Glutamatergic neuron (in vitro differentiated cells): ENCODE measurements at places on chromosomes 4 and X.

GRCh38 chrX:14073556-14073955 lies 43.9 kb upstream of the GEMIN8 start:
- no peaks in the 10 kb centered on the region for H3K27me3 ChIP-seq
- H3K36me3 ChIP-seq, result no peaks in the 10 kb centered on the region
- H3K27ac ChIP-seq, result no peak overlapping the region

DNA sequence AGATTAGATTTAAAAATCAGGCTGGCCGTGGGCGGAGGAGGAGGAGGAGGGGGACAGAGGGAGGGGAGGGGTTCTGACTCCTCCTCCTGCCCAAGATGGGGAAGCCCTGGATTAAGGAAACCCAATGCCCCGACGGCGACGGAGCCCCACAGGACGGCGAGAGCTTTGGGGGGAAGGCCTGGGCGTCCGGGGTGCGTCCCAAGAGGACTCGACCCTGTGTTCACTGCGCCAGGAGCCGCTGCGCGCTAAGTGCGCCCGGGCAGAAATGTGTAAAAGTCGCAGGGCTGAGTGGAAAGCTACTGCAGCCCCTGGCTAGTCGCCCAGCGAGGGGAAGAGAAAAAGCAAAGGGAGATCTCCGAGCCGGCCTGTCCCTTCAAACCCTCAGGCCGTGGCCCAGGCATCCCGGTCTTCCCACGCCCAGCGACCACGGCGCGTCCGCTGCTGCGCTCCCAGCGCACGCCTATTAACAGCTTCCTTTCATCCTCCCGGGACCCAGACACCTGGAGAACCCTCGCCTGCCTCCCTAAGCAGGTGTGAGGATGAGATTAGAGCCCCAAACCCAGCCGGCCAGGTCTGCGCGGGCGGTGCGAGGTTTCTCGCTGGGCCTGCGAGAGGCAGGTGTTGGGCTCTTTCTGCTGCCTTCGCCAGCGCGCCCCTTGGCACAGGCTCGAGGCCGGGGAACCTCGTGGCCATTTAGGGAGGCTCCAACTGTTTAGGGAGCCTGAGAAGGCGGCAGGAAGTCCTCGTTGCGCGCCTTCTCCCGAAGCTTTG lies 1.4 kb upstream of the RPS6KA3 start:
- peaks cover 1% of the 10 kb centered on the region for H3K27me3 ChIP-seq
- DNase-seq, result peak; percentile 30
- H3K27ac ChIP-seq, result no peak overlapping the region
- no peaks in the 10 kb centered on the region for H3K4me1 ChIP-seq
- H3K36me3 ChIP-seq, result no peaks in the 10 kb centered on the region

DNA sequence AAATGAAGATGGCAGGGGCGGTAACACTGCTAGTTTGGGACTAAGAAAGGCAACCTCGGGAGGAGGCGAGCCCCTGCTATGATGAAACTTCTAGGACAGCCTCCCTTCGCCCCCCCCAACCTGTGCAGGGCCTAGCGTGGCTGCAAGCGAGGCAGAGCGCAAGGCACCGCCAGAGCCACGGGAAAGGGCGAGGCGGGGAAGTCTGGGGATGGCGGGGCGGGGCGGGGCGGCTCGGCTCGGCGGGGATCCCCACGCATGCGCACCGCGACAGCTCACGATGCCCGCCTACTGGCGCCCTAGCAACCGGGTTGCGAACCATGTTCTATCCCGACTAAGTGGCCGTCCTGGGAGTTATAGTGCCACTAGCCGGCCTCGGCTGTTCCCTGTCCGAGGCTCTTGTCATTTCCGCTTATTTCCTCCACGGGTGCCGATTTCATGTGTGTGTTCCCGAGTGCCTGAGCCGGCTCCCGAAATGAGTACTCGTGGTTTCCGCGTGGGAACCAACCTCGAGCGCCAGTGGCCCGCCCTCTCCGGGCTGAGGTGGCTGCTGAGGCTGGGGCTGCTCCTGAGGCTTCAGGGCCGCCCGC lies 28.7 kb upstream of the RBMX start:
- H3K4me1 ChIP-seq, result no peaks in the 10 kb centered on the region
- peaks cover 4% of the 10 kb centered on the region for H3K27me3 ChIP-seq
- H3K4me3 ChIP-seq, result peak overlapping the region; percentile 93
- H3K36me3 ChIP-seq, result no peaks in the 10 kb centered on the region
- H3K27ac ChIP-seq, result peak overlapping the region; percentile 89

GRCh38 chr4:55356991-55357461 lies 11.0 kb downstream of the SRD5A3 start:
- peaks cover 14% of the 10 kb centered on the region for H3K36me3 ChIP-seq
- no peak for DNase-seq
- H3K27me3 ChIP-seq, result no peaks in the 10 kb centered on the region
- H3K27ac ChIP-seq, result no peak overlapping the region
- no peak overlapping the region for H3K4me3 ChIP-seq
- no peaks in the 10 kb centered on the region for H3K4me1 ChIP-seq

DNA sequence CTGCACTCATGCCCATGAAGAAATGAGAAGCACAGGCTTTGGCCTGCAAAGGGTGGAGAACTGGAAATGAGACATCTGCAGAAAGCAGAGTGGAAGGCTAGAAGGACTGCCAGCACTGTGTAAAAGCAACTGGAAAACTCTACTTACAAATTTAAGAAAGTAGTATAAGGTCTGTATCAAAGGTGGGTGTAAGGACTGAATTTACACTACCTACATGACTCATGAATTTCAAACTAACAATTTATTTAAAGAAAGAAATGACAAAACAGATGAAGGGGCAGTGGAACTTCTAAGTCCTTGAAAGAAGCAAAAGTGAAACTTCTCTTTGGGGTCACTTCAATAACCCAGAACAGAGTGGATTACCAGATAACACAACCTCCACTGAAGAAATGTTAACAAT lies 71.2 kb downstream of the SLC10A7 start:
- no peak for DNase-seq
- peaks cover 5% of the 10 kb centered on the region for H3K27me3 ChIP-seq
- H3K36me3 ChIP-seq, result peaks cover 12% of the 10 kb centered on the region
- H3K4me3 ChIP-seq, result no peak overlapping the region
- peaks cover 17% of the 10 kb centered on the region for H3K4me1 ChIP-seq
- no peak overlapping the region for H3K27ac ChIP-seq

DNA sequence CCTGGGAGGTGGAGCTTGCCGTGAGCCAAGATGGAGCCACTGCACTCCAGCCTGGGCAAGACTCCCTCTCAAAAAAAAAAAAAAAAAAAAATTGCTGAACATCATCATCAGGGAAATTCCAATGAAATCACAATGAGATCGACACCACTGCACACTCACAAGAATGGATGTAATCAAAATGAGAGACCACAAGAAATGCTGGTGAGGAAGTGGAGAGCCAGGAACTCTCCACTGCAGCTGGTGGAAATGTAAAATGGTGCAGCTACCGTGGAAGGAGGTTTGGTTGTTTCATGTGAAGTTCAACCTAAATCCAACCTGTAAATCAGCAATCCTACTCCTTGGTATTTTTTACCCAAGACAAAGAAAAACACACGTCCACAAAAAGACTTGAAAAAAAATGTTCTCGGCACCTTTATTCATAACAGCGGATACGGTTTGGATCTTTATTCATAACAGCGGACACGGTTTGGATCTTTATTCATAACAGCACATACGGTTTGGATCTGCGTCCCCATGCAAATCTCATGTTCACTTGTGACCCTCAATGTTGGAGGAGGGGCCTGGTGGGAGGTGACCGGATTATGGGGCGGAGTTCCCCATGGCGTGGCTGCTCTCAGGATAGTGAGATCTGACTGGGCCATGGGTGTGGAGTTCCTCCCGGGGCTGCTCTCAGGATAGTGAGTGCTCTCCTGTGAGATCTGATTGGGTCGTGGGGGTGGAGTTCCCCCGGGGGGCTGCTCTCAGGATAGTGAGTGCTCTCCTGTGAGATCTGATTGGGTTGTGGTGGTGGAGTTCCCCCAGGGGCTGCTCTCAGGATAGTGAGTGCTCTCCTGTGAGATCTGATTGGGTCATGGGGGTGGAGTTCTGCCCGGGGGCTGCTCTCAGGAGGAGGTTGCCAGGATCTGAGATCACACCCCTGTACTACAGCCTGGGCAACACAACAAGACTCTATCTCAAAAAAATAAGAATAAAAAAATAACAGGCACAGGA lies 7.7 kb downstream of the GAK start:
- peaks cover 4% of the 10 kb centered on the region for H3K27me3 ChIP-seq
- peak overlapping the region; percentile 75 for H3K27ac ChIP-seq
- H3K36me3 ChIP-seq, result peaks cover 3% of the 10 kb centered on the region
- H3K4me1 ChIP-seq, result peaks cover 23% of the 10 kb centered on the region
- H3K4me3 ChIP-seq, result peak overlapping the region; percentile 74
- peak; percentile 71 for DNase-seq

DNA sequence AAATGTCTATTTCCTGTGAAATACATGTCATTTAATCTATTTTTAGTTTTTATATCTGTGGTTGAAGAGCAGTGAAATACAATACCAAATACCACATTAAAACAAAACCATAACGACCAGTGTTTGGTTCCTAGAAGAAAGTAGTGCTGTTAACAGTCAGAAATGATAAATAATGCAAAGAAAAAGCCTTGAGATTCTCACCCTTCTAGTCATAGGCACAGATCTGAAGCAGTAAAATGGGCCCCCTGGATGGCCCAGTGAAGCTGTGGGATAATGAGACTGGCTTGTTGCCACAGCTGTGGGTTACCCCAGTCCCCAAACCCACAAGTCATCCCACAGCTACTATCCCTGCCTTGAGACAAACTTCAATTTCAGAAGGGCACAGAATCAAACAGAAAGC lies 137.3 kb upstream of the RPL34 start:
- H3K27ac ChIP-seq, result no peak overlapping the region
- peaks cover 2% of the 10 kb centered on the region for H3K4me1 ChIP-seq
- H3K27me3 ChIP-seq, result peaks cover 5% of the 10 kb centered on the region
- no peaks in the 10 kb centered on the region for H3K36me3 ChIP-seq
- DNase-seq, result no peak

DNA sequence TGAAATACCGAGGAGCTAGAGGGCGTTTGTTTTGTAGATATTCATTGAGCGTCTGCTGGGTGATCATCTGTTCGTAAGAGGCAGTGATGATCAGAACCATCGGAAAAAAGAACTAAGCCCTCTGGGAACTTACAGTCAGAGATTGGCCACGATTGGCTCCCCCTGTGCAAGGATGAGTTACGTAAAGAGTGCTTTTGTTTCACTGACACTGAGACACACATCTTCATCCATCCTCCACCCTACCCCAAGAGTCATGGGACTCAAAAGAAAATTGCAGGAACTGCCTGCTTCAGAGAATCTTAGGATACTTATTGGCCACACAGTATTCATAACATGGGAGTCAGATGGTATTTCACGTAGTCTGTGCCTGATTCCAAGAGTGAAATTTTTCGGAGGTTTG lies 62.1 kb downstream of the GEMIN8 start:
- no peaks in the 10 kb centered on the region for H3K27me3 ChIP-seq
- H3K36me3 ChIP-seq, result no peaks in the 10 kb centered on the region
- no peak for DNase-seq
- H3K4me3 ChIP-seq, result no peak overlapping the region
- no peaks in the 10 kb centered on the region for H3K4me1 ChIP-seq

GRCh38 chr4:38132107-38132673 lies 172.0 kb downstream of the PTTG2 start:
- H3K27me3 ChIP-seq, result no peaks in the 10 kb centered on the region
- H3K4me3 ChIP-seq, result no peak overlapping the region
- H3K27ac ChIP-seq, result peak overlapping the region; percentile 11
- no peak for DNase-seq
- no peaks in the 10 kb centered on the region for H3K36me3 ChIP-seq

- DNase-seq, result peak; percentile 34
- H3K4me1 ChIP-seq, result no peaks in the 10 kb centered on the region
- no peak overlapping the region for H3K27ac ChIP-seq
- H3K27me3 ChIP-seq, result no peaks in the 10 kb centered on the region
Measured at GRCh38 chrX:123833387-123833786, 26.5 kb upstream of the XIAP start.

GRCh38 chr4:73053076-73053475 lies 16.4 kb downstream of the COX18 start:
- no peak overlapping the region for H3K27ac ChIP-seq
- H3K4me1 ChIP-seq, result no peaks in the 10 kb centered on the region
- H3K27me3 ChIP-seq, result no peaks in the 10 kb centered on the region
- H3K36me3 ChIP-seq, result no peaks in the 10 kb centered on the region

DNA sequence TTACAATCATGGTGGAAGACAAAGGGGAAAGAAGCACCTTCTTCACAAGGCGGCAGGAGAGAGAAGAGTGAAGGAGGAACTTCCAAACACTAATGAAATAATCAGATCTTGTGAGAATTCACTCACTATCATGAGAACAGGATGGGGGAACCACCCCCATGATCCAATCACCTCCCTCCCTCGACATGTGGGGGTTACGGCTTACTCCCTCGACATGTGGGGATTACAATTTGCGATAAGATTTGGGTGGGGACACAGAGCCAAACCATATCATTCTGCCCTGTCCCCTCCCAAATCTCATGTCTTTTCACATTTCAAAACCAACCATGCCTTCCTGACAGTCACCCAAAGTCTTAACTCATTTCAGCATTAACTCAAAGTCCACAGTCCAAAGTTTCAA lies 88.7 kb upstream of the PGRMC2 start:
- DNase-seq, result no peak
- no peak overlapping the region for H3K27ac ChIP-seq
- H3K4me3 ChIP-seq, result no peak overlapping the region
- no peaks in the 10 kb centered on the region for H3K27me3 ChIP-seq
- H3K4me1 ChIP-seq, result no peaks in the 10 kb centered on the region

GRCh38 chr4:168667921-168668320 lies 171.1 kb downstream of the PALLD start:
- no peaks in the 10 kb centered on the region for H3K36me3 ChIP-seq
- no peak overlapping the region for H3K4me3 ChIP-seq
- no peak overlapping the region for H3K27ac ChIP-seq
- H3K4me1 ChIP-seq, result peaks cover 6% of the 10 kb centered on the region

GRCh38 chr4:149084144-149084543 lies 641.9 kb upstream of the NR3C2 start:
- no peak overlapping the region for H3K27ac ChIP-seq
- H3K4me1 ChIP-seq, result no peaks in the 10 kb centered on the region
- H3K27me3 ChIP-seq, result no peaks in the 10 kb centered on the region
- no peak overlapping the region for H3K4me3 ChIP-seq
- no peaks in the 10 kb centered on the region for H3K36me3 ChIP-seq

- H3K36me3 ChIP-seq, result no peaks in the 10 kb centered on the region
- no peak overlapping the region for H3K4me3 ChIP-seq
- no peaks in the 10 kb centered on the region for H3K4me1 ChIP-seq
Measured at GRCh38 chr4:57462843-57463242, 352.7 kb upstream of the IGFBP7 start.

- H3K36me3 ChIP-seq, result no peaks in the 10 kb centered on the region
- H3K4me3 ChIP-seq, result peak overlapping the region; percentile 81
- peak overlapping the region; percentile 41 for H3K27ac ChIP-seq
Measured at GRCh38 chr4:46390355-46391058, 579 bp upstream of the GABRA2 start.

GRCh38 chr4:118012142-118012541 lies 22.1 kb upstream of the NDST3 start:
- no peaks in the 10 kb centered on the region for H3K36me3 ChIP-seq
- no peaks in the 10 kb centered on the region for H3K4me1 ChIP-seq
- no peak for DNase-seq

- no peaks in the 10 kb centered on the region for H3K27me3 ChIP-seq
- H3K36me3 ChIP-seq, result no peaks in the 10 kb centered on the region
- no peaks in the 10 kb centered on the region for H3K4me1 ChIP-seq
Measured at GRCh38 chrX:66164470-66164869, 423 bp downstream of the HEPH start.
